ENCODE measurements at places on chromosomes 5 and 9. TPM values are rescaled to one million over a fixed set of nuclear protein-coding genes. Genes with fewer than 3 reads are reported as not detected.

Gene ANGPTL2
- 37.7 TPM for total RNA-seq

Gene TAF11L10
- not detected for total RNA-seq

Gene C9orf153
- total RNA-seq: 3.0 TPM

Gene GPR151
- not detected for total RNA-seq

Gene PNPLA7
- total RNA-seq: 1.1 TPM

Gene EQTN
- 0.74 TPM for total RNA-seq

Gene SPINK13
- total RNA-seq: not detected

Gene PCDH1
- total RNA-seq: 21.1 TPM

Gene FAM13B
- total RNA-seq: 107 TPM

Gene GDNF
- 1.5 TPM for total RNA-seq

Gene SPINK5
- total RNA-seq: 0.21 TPM

Gene RGS7BP
- 4.3 TPM for total RNA-seq

Gene LEAP2
- total RNA-seq: 3.0 TPM

Gene KIF20A
- total RNA-seq: 25.4 TPM

Gene FOXD4L4
- total RNA-seq: not detected

Gene SLC30A5
- total RNA-seq: 79.0 TPM

Gene PCDHA12
- 0.90 TPM for total RNA-seq

Gene EIF4EBP3
- total RNA-seq: 0.69 TPM

Gene NSA2
- total RNA-seq: 69.2 TPM

Gene C1QTNF2
- total RNA-seq: 17.1 TPM

Gene CARTPT
- total RNA-seq: not detected

Gene KCNV2
- not detected for total RNA-seq

Data from urinary bladder (tissue), 4 donors.